ENCODE measurements at places on chromosomes 16 and 17.
A peak's percentile ranks its signal among the peaks of the same experiment; 100 is the strongest.

DNA sequence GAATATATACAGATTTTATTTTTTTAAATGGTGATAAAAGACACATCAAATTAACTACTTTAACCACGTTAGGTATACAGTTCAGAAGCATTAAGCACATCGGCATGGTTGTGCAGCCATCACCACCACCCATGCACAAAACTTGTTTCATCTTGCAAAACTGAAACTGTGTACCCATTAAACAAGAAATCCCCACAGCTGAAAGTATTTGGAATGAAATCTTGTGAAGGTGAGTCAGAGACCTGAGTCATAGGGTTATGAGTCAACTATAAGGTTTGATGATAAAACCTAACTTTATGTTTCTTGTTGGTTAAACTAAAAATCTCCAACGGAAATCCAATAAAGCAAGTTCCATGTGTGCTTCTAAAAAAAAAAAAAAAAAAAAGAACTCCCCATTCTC lies 561.6 kb upstream of the PSMD7 start:
- DNase-seq = no peak

DNA sequence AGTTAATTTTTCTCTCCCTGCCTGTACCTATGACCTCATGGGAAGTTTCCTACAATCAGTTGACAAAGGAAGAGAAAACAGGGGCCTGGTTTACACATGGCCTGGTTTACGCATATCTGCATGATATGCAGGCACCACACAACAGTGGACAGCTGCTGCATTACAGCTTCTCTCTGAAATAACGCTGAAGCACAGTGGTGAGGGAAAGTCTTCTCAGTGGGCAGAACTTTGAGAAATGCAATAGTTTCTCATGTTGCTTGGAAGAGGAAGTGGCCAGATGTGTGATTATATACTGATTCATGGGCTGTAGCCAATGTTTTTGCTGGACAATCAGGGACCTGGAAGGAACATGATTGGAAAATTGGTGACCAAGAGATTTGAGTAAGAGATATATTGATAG lies 324.1 kb upstream of the GOT2 start:
- no peak for DNase-seq

DNA sequence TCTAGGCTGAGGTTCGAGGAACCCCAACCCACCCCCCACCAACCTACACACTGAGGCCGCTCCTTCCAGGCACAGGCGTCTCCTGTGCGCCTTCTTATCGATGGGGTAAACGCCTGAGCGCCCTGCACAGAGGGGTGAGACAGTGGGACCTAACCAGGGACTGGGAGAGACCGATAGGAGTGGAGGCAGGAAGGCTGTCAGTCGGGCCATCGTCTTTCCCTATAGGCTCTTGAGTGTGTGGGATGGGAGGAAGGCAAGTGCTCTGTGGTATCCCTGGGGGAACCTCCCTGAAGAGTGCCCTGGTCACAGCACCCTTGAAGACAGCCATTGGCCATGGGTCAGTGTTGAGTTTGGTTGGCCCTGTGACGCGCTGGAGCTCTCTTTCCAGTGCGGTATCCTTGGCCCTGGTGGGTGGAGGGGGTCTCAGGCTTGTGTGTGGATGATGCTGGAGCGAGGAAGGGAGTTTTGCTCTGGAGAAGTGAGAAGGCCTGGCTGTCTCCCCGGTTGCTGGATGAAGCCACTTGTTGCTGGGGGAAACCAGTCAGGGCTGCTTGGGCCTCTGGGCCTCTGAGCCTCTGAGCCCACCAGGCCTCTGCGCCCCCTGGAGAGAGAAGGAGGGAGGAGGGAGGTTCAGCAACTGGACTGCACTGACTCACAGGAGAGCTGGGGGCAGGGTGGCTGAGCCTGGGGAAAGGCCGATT lies 1.7 kb downstream of the GPRC5C start:
- no peak for DNase-seq

- DNase-seq = no peak
These were observed 734 bp downstream of the ARHGDIG start for GRCh38 chr16:280991-281659.

- DNase-seq = no peak
These were observed 5.4 kb downstream of the LRRC75A start for GRCh38 chr17:16486373-16487250.

DNA sequence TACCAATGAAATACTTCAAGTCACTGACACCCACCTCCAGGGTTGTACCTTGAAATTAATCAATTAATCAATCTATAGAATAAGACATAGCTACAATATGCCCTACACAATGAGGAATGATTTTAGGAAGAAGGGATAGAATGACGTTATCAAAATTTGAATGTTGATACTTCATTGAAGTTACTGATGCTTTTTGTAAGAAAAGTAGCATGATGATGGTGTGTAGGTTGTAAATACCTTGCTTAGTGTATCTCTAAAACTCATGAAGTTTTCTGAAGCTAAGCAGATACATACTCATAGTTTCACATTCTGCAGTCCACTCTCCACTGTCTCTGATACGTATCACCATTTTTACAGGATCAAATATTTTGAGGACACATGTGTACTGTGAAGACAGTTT lies 670.4 kb upstream of the GOT2 start:
- DNase-seq = no peak

- no peak for DNase-seq
These were observed 39.4 kb upstream of the CDH5 start for GRCh38 chr16:66326991-66327513.

GRCh38 chr17:80817861-80818260 lies 173.8 kb upstream of the CHMP6 start:
- DNase-seq = no peak

DNA sequence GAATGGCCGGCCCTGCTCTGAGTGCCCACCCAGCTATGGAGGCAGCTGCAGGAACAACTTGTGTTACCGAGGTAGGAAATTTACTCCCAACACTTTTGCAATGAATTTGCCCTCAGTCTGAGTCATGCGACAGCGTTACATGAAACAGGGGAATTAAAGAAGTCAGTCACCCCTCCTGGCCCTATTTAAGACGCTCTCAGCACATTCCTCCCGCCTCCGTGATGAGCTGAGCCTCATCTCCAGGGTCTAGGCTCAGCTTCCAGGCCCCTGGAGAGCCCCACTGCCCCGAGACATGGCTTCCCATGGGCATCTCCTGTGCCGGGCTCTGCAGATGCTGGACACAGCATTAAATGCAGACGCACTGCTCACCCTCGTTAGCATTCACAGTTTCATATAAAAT lies 35.0 kb downstream of the CRISPLD2 start:
- no peak for DNase-seq

- DNase-seq = no peak
These were observed 21.3 kb downstream of the HS3ST3B1 start for GRCh38 chr17:14321980-14322776.

DNA sequence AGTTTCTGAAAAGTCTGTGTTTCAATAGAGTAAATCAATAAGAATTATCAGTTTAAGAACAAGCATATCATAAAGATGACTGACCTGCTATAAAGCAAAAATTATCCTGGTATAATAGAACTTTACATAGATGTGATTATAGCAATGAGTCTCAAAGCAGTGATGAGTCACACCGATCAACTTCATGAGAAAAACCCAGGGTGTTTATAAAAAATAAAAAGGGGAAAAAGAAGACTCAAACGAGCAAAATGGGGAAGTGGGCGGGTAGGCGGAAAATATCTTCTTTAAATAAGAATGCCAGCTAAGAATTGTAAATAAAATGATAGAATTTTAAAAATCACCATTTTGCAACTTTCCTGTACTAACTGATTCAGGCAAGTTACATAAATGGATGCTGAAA lies 46.8 kb downstream of the BRIP1 start:
- no peak for DNase-seq

GRCh38 chr17:3318336-3318735 lies 20.2 kb upstream of the OR3A1 start:
- no peak for DNase-seq

DNA sequence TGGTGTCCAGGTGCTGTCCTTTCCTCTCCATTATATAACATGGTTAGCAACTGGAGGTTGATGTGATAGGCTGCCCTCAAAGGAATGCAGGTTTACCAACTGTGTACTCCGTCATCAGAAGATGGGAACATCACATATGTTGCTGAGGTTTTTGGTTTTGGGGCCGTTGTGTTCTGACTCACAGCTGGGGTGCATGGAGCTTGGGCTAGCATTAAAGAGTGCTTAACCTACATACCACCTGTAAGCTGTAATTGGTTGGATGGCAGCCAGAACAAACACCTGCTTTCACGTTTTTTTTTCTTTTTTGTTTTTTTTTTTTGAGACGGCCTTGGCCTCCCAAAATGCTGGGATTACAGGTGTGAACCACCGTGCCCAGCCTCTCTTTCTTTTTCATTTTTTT lies 20.9 kb downstream of the TMEM11 start:
- no peak for DNase-seq

DNA sequence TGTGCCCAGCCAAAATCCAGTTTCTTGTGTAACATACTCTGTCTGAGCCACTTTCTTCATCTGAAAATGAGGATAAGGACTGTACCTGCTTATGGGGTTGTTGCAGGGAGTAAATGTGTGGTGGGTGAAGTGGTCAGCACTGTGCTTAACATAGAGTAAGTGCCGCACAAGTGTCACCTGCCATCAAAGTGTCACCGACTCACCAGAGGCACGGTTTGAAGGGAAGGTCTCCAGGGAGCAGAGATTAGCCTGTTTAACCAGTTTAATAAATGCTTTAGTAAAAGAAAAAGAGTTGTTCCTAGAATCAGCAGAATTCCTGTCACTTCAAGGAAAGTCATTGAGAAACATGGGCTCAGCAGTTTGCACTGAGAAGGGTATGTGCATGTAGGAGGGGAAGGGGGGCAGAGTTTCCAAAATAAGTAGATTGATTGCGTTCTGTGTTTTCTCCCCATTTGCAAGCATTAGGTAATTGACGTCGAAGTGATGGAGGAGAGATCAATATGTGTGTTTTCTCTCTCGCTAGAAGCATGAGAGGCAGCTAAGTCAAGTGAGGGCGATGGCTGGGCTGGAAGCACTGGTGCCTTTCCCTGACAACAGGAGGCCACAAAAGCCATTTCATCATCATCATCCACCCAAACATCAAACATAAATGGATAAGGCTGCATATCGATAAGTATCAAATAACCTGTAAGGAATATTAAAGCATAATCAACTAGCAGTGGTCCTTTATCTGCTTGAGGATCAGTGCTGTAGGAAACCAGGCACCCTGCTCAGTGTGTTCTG lies 19.1 kb downstream of the FAM20A start:
- no peak for DNase-seq

GRCh38 chr16:88784856-88785105 lies 239 bp downstream of the PIEZO1 start:
- DNase-seq = no peak

DNA sequence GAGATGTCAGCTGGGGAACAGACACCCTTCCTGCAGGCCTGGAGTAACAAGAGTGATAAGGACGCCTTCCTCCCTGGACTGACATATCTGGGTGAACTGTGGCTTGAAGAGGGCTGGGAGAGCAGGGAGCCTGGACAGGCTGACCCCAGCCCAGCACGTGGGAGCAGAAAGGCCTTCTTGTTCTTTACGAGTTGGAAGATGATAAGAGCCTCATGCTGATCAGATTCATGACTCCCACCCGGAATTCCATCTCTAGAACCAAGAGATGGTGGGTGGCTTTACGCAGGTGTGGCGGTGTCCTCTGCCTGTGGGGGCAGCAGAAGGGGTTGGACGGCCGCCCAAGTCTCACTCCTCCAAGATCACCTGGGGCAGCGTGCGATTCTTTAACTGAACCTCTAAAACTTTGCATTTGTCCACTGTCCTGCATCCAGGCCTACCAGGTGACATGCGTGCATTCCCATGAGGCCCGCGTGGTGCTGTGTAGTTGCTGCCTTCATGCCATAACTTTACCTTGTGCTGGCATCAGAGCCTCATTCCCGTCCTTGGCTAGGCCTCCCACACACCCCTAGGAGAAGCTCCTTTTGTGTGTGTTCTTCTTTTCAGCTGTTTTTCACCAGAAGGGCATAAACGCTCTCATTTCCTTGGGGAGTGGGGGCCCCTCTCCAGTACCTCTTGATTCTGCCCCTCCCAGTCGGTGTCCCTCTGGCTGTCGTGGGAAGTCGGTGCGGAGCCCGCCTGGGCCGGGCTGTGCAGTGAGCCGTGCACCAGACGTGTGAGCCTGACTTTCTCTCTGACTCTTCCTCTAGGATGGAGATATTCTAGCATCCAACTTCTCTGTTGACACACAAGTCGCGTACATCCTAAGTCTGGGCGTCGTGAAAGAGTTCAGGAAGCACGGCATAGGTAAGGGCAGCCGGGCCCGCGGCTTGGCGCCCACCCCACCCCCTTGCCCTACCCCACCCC lies 13.3 kb downstream of the C16orf90 start:
- no peak for DNase-seq

DNA sequence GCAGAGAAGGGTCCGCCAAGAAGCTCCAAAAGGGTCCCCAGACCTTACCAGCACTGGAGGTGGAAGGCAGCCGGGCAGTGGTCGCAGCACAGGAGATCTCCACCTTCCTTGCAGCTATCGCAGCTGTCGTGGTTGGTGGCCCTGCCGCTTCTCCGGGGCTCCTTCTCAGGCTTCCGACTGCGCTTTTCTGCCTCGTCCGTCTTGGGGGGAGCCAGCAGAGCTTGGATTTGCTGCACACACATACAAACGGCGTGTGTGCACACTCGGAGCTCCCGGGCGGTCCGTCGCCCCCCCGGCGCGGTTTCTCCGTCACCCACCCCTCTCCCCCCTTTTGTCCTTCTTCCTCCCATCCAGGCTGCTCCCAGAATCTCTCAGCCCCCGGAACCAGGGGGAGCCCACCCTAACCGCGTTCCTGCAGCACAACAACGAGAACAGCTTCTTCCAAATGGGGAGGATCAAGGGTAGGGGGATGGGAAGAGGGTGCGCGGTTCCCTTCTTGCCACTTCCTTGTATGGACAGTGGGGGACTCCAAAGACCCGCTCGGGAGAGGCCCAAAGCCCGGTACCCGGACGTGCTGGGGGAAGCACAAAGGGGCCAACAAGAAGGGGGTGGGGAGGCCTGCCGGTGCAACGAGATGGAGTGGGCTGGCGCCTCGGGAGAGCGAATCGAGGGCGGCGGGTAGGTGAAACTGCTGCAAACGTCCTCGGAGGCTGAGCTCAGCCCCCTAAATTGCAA lies 1.1 kb downstream of the PHF12 start:
- peak; percentile 41 for DNase-seq

DNA sequence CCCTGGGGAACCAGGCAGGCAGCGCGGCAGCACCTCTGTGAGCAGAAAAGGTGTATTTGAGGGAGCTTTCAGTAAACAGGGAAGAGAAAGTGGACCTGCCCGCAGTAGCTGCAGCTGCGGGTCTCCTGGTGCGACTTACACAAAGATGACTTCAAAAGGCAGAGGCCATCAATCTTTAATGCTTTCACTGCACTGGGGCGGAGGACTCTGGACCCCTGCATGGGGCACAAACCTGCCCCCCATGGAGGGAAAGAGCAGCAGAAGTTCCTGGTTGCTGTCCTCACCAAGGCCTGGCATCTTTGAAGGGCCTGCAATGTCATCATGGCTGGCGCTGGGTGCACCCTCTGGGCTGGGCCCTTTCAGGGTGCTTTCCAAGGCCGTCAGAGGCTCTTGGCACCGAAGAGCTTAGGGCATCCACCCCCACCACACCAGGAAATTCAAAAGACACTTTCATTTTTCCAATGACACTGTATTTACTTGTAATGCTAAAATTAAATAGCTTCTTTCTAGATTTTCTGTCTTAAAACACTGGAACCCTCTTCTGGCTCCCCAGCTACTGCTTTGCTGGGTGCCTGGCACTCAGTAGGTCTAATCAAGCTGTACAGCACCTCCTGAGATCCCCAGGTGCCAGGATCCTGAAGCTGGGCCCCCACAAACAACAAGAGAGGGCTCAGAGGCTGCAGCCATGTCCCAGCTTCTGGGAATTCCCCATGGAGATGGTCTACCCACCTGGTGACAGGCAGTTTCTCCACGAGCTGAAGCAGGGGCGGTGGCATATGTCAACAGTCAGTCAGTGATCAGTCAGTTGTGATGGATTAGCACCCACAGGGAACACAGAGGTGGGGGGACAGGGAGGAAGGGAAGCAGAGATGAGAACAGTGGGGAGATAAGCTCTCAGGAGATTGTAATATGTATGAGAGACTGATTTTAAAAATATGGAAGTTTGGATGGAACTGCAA lies 2.1 kb upstream of the CACNG1 start:
- DNase-seq = no peak
